ENCODE measurements at places on chromosomes 4 and X.

GRCh38 chr4:7519638-7520376 lies 85.1 kb upstream of the PSAPL1 start:
- no peak for DNase-seq

DNA sequence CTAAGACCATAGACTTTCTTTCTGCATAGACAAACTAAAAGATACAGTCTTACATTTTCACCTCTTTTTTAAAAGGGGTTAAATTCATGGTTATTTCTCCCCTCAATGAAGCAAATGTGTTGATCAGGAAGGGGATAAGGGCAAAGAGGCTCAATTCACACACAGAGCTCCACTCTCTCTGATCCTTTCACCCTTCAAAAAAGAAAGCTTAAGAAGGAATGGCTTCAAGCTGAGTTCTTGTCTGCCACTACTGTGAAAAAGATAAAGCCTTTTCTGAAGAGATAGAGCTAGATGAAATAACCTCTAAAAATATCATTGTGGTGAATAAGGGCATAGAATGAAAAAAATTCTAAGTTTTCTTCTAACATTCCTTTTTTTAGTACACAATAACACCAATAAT lies 28.3 kb downstream of the SEPSECS start:
- DNase-seq, result no peak

- no peak for DNase-seq
These were observed 569 bp downstream of the RPS3A start for GRCh38 chr4:151099976-151100417.

DNA sequence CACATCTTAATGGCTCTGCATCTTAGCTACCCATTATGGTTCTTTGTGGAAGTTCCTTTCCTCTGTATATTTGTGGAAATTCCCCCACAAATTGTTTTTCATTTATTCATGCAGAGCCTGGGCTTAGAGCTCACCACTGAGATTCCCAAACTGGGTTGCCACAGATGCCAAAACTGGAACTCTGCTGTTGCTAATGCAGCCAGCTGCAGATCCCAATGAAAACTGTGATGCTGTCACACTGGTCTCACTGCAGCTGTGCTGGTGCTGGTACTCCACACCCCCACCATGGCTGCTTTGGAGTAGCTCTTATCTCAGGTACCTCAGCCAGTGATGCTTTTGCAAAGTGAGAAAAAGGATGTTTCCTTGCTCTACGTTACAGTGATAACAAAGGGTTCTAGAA lies 87.7 kb downstream of the DCK start:
- no peak for DNase-seq

- DNase-seq, result no peak
These were observed 90.8 kb downstream of the SHISA3 start for GRCh38 chr4:42488114-42488513.

DNA sequence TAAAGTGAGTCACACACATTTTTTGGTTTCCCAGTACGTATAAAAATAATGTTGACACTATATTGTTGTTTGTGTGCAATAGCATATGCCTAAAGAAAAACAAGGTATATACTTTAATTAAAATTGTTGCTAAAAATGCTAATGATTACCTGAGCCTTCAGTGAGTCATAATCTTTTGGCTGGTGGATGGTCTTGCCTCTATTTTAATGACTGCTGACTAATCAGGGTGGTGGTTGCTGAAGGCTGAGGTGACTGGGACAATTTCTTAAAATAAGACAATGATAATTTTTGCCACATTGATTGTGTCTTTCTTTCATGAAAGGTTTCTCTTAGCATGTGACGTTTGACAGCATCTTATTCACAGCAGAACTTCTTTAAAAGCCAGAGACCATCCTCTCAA lies 21.0 kb upstream of the ANXA10 start:
- no peak for DNase-seq

DNA sequence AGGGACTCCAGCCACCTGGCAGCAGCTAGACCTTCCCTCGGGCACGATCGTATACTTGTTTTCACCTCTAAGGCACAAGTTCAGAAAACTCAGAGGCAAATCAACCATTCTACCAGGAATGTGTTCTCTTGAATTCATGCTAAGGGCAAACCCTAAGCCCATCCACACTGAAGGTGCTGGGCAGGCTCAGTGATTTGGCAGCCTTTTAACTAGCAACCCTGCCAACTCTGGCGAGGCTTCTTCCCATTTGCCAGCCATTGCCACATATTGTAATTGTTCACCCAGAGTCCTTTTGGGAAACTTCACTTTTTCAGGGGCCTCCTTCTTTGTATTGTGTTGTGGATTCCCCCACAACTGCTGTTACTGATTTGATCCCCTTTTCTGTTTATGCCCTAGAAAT lies 298.6 kb upstream of the LDB2 start:
- no peak for DNase-seq

- DNase-seq, result no peak
These were observed 94.6 kb downstream of the IRS4 start for GRCh38 chrX:108641589-108642272.

DNA sequence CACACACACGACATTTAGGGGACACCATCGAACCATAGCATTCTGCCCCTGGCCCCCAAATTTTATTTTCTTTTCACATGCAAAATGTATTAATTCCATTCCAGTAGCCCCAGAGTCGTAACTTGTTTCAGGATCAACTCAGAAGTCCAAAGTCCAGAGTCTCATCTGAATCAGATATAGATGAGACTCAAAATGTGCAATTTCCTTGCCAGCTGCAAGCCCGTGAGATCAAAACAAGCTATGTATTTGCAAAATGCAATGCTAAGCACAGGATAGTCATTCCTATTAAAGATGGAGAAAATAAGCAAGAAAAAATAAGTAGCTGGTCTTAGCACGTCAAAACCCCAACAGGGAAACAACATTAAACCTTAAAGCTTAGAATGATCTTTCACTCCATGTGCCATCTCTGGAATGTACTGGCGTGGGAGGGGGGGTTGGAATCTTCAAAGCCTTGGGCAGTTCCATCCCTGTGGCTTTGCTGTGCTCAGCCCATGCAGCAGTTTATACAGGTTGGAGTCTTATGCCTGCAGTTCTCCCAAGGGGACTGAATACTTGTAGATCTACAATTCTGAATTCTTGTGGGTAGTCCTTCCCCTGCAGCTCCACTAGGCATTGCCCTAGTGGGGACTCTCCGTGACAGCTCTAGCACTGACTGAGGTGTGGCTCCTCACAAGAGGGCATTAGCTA lies 47.7 kb upstream of the SYTL5 start:
- DNase-seq, result no peak

DNA sequence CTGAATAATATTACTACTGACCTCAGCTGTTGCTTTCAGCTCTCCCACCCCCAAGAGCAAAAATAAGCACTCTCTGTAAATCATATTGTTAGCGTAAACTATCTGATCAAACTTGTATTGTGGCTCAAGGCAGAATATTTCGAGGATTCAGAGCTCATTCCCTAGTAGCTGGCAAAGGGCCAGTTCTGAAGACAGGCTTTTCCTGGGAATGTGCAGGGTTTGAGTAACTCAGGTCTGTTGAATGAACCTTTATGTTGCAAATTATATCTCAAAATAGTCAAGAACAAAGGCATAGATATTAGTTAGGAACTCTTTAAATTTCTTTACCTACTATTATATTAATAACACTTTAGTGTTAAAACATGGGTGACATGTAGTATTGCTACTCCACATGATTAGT lies 454.9 kb downstream of the CCSER1 start:
- no peak for DNase-seq

DNA sequence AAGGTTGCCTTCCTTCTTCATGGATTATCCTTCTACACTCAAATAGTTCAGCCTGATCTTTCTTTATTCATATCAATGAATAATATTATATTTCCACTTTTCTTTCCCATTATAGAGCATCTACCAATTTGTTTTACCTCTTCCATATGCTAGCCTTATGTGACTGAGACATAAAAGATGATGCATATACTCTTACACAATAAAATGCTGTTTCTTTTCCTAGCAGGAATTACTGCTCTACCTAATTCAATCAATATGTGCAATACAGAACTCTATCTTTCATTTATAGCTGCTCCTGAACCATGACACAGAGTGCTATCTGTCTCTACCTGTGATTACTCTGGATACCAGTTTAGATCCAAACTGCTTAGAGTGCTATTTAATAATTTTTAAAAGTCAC lies 2334.0 kb downstream of the PCDH7 start:
- no peak for DNase-seq

GRCh38 chrX:123731987-123732669 lies 724 bp downstream of the THOC2 start:
- DNase-seq, result no peak

DNA sequence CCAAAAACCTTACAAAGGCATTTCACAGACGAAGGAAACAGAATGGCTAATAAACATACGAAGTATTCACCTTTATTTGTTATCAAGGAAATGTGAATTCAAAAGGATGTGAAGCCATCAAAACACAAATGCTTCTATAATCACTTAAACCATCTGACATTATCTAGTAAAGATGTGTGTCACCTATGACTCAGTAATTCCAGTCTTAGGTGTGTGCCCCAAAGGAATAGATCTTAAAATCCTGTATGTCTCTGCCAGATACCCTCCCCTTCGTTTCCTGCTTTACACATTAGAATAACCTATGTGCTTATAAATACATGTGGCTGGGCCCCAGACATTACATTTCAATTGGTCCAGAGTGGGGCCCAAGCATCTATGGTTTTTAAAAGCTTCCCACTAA lies 41.8 kb upstream of the CEP135 start:
- DNase-seq, result no peak

GRCh38 chr4:94434505-94434904 lies 17.2 kb upstream of the PDLIM5 start:
- DNase-seq, result no peak

DNA sequence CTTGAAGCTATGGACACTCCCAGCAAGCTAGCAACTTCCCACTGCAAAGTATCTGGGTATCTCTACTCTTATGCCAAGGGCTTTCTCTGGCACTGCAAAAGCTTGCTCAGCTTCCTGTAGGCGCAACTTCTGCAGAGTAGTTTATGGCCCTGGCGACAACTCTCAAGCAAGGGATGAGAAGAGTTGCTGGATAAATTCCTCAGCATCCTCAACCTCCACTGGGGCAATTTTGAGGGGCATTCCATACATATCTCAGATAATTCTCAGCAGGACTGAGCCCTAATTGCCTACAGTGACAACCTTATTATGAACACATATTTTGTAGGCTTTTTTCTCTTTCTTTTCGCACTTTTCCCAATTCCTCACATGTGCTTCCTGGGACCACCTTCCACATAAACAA lies 31.2 kb upstream of the TAB3 start:
- DNase-seq, result no peak

- DNase-seq, result no peak
These were observed at the start of gene PSAPL1 for GRCh38 chr4:7434766-7435150. TSS of gene PSAPL1 (minus strand) at chr4:7434930. CDS start at chr4:7434879, 51 bp downstream.

GRCh38 chrX:150567645-150568319 lies 639 bp upstream of the MTM1 start:
- DNase-seq, result no peak

DNA sequence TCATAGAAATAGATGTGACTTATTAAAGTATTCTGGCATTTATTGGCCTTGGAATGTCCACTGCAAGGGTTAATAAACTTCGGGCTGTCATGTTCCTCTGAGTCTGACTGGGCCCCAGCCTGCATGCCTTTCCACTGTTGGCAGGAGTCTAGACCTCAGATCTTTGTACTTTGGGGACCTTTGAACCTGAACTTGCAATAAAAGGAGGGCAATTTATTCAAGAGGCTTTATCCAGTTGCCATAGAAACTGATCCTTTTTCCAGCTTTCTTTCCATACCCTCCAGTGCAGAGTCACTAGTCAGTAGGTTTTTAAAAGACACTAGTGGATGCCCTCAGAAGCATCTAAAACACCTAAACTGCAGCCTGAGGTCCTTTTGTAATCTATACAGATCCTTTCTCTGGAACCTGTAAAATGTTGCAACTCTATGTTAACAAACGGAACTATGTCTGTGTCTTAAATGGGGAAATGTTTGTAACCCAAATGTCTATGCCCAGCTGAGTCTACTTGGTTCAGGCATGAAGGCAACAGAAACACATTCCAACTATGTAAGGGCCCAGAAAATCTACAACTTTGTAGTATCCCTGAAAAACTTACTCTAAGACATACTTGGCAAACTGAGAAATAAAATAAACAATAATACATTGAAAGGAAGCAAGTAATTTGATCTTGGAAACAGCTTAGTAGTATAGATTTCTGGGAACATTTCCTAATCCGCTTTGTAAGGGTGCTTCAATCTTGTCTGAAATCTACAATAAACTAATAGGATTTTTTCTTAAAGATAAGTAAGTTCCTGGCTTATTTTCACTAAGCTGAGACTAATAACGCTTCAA lies 41.5 kb downstream of the SOWAHB start:
- no peak for DNase-seq

- no peak for DNase-seq
These were observed 187.9 kb downstream of the LRBA start for GRCh38 chr4:150827226-150827625.

GRCh38 chrX:9062641-9063040 lies 28.7 kb upstream of the FAM9B start:
- DNase-seq, result no peak

DNA sequence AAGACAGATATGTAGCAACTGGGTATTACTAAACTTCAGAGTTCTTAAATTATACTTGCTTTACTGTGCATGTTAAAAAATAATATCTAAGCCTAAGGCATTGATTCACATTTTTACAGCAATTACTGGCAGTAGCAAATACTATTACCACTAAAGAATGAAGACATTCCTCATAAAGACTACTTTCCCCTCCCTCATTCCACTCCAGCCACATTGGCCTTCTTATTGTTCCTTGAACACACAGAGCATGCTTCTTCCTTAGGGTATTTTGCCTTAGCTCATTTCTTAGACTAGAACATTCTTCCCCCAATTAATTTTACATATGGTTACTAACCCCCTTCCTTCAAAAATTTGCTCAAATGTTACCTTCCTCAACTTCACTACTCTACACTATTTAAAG lies 717.0 kb downstream of the CCSER1 start:
- DNase-seq, result no peak

- DNase-seq, result no peak
These were observed 82.6 kb upstream of the MAOA start for GRCh38 chrX:43573441-43574015.

GRCh38 chrX:141814213-141814857 lies 23.8 kb upstream of the MAGEC3 start:
- no peak for DNase-seq

DNA sequence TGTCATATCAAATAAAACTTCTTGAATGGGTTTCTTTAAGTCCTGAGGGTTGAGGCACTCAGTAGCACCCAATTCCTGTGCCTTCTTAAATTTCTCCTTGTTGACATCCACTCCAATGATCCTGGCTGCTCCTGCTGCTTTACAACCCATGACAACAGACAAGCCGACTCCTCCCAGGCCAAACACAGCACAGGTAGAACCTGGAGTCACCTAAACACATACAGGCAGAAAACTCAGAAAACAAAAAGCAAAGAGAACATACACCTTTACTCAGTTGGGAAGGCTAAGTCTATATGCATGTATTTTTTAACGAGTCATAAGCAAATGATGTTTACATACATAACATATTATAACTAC lies 10.3 kb downstream of the ADH6 start:
- DNase-seq, result no peak

- no peak for DNase-seq
These were observed 152.6 kb upstream of the SLC4A4 start for GRCh38 chr4:71186257-71186565.

GRCh38 chr4:108804648-108805273 lies 41.9 kb upstream of the ETNPPL start:
- DNase-seq, result no peak

GRCh38 chrX:39018541-39018940 lies 217.3 kb downstream of the MID1IP1 start:
- no peak for DNase-seq

Measured in activated gamma-delta T cell treated with Interleukin-2 at 50 U/mL for 16 hours (primary cell).